Left colon (tissue), 2 donors: ENCODE measurements at places on chromosomes 12 and 14.
A peak's percentile ranks its signal among the peaks of the same experiment; 100 is the strongest.

GRCh38 chr14:55238019-55238680 lies 33.1 kb upstream of the FBXO34 start:
- DNase-seq: no peak

DNA sequence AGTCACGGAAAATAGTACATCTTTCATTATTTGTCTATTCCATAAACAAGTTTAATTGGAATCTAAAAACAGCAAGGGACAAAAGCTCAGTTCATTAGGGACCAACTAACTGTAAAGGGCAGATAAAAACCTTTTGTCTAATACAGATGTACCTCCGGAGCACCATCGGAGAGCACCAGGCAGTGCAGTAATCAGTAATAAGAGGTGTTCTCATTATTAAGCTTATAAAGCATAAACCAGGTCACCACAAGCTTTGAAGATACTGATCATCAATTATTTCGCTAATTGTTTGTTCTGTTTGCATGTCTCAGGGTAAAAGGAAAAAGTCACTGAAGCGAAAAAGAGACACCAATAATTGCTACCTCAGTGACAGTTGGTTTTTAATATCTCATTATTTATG lies 207.3 kb upstream of the PRKD1 start:
- DNase-seq: no peak

DNA sequence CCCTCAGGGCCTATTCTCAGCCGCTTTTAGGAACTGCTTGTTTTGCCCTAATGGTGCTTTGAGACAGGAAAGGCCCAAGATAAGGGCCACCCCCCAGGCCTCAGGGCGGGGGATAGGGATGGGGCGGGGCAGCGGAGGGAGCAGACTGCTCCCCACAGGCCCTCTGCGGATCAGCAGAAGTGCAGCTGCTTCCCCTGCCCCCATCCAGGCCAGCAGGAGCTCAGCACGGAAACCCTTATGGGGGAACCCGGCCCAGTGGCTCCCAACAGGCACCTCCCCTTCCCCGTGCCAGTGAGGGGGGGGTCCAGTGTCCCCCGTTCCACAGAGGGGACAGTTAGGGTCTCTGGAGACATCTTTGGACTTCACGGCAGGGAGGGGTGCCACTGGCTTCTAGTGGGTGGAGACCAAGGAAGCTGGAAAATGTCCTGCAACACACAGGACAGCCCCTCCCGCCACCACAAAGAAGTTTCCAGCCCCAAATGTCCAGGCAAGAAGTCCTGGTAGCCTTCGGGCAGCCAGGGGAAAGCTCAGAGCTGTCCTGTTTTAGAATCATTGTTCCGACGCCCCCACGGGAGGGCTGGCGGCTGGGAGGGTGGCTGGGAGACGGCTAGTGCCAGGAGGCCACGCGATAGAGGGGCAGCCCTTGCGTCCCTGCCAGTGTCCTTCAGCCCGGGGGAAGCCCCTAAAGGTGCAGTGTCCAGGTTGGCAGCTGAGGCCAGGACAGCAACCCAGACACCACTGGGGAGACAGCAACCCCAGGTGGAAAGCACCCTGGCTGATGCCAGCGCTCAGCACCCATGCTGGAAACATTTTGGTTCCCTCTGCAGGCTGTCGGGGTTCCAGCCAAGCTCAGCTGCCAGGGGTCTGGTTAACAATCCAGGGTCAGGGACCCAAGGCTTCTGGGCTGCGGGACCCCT lies 10.4 kb upstream of the GPR132 start:
- DNase-seq: peak; percentile 53

- DNase-seq: no peak
Observed at GRCh38 chr14:45177076-45177475, 41.3 kb downstream of the FANCM start.

GRCh38 chr14:75229661-75230139 lies 48.9 kb upstream of the FOS start:
- peak; percentile 69 for DNase-seq

DNA sequence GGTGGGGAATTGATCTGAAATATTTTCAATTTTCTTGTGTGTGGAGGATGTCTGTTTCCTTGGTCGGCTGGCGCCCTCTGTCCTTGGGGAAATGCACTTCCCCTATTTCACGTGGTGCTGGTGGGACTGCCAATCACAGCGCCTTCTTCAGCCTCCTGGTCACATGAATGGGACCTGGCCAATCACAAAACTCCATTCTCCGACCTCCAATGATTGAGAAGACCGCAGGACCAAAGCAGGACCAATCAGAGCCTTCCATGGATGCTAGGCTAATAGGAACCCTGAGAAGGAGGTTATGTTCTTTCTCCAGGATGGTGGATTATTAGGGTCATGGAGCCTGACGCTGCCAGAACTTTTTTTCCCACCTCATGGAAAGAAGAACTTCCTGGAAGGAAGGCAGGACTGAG lies 188.7 kb downstream of the TTC8 start:
- DNase-seq: peak; percentile 73

GRCh38 chr12:95339086-95339788 lies 121.6 kb downstream of the VEZT start:
- DNase-seq: no peak

DNA sequence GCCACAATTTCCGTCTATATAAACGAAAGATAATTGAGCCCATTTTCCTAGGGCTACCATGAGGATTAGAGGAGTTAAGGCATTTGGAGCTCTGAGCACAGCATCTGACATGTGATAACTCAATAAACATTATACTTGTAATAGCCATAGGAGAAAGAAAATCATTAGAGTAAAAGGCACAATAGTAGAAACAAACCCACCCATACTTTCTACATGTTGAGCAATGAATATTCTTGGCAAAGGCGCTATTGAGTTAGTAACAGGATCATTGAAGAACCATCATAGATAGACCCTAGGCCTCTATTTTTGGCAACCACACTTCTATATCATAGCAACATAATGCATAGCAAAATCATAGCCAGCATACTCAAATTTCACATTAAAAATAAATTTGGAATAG lies 664.1 kb downstream of the NOVA1 start:
- no peak for DNase-seq

DNA sequence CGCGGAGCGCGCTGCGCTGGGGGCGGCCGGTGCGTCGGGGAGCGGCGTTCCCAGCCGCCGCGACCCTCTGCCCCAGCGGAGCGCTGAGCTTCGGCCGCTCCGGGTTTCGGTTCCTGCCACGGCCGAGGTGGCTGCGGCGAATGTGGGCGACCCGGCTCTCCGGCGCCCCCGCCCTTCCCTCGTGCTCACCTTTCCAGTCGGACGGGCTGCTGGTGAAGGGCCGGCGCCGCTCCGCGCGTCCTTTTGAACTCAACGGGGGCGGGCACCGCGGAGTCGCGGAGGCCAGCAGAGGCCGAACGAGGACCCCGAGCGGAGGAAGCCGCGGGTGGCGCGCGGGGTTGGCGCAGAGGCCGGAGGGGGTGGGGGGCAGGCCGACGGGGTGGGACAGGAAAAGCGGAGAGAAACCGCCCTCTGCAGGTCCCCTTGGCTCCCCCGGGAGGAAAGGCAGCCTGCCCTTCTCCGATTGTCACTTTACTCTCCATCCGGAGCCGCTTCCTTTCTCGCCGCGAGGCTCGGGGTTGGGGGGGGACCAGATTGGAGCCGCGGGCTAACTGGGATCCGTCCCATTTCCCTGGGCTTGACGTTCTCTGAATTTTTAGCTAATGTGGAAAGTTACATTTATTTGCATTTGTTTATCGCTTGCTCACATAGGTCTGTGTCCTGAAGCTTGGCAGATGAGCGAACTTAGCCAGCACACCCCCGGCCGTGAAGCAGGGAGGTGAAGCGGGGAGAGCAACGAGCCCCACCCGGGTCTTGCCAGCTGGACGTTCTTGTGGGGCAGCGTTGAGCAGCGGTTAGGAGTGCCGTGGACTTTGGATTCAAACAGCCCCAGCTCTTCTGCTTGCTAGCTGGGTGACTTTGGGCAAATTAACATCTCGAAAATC lies at the start of gene SMAGP:
Gene SMAGP (minus strand): TSS at position 349 of the 884 bp plus-strand sequence. CDS start 1,137 bp downstream, outside the sequence.
- peak; percentile 86 for DNase-seq

DNA sequence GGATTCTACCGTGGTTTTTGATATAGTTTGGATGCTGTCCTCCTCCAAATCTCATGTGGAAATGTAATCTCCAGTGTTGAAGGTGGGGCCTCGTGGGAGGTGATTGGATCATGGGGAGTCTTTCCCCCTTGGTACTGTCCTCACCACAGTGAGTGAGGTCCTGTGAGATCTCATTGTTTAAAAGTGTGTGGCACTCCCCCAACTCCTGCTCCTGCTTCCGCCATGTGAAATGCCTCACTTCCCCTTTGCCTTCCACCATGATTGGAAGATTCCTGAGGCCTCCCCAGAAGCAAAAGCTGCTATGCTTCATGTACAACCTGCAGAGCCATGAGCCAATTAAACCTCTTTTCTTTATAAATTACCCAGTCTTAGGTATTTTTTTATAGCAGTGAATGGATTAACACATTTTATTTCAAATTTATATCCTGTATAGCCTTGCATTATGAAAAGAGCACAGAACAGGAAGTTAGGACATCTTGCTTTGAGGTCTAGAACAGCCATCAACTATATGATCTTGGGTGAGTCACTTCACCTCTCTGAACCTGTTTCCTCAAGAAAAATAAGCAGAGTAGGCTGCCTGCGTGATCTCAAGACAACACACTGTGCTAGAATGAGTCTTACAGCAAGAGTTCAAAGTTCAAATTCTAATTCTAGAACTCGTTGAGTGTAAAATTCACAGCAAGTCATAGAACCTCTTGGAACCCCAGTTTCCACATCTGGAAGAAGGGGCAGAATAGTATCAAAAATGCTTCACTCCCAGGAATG lies 160.9 kb upstream of the EEA1 start:
- no peak for DNase-seq

- DNase-seq: no peak
Observed at GRCh38 chr14:92951261-92951660, 28.3 kb downstream of the CHGA start.

- DNase-seq: no peak
Observed at GRCh38 chr14:67963960-67964812, 144.6 kb downstream of the RAD51B start.

DNA sequence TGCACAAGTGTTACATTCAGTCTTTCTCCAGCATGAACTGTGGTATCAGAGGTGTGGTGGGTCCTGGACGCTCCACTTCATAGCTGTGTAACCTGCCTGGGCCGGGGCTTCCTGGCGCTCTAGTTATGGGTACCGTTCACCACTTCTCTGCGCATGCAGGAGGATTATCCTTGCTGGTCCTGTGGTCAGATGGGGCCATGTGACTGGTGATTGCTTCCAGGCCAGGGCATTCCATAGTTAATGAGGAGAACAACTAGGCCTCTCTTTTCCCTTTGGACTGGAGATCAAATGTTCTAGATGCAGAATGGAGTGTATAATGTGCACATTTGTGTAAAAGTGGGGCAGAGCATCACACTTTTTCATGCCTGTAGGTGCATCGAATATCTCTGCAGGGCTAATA lies 444.0 kb downstream of the AACS start:
- DNase-seq: no peak

DNA sequence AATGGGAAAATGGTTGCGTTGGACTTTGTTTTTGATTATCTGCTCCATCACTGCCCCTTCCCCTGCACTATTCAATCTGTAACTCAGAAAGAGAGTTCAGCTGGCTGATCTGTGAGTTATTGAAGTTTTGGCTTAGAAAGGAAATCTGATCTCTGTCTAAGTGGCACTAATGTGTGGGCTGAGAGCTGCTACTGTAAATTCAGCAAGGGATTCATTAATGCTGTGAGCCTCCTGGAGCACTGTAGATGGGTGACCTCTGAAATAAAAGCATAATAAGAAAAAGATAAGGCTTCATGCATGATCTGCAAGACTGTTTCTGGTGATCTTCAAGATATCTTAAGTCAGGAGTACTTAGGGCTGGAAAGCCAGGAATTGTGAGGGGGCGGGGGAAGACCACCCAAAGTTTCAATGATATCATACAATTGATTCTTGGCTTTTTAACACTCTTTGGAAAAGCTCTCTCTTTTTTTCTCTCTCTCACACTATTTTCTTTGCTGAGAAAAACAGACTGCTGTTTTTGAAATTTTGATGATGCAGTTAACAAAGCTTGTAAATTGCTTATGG lies 101.1 kb downstream of the C12orf75 start:
- DNase-seq: no peak

DNA sequence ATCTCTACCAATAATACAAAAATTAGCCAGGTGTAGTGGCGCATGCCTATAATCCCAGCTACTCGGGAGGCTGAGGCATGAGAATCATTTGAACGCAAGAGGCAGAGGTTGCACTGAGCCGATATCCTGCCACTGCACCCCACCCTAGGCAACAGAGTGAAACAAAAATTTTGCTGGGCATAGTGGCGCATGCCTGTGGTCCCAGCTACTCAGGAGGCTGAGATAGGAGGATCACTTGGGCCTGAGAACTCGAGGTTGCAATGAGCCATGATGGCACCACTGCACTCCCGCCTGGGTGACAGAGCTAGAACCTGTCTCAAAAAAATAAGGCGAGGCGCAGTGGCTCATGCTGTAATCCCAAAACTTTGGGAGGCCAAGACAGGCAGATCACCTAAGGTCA lies 9.5 kb downstream of the ATXN2 start:
- no peak for DNase-seq

DNA sequence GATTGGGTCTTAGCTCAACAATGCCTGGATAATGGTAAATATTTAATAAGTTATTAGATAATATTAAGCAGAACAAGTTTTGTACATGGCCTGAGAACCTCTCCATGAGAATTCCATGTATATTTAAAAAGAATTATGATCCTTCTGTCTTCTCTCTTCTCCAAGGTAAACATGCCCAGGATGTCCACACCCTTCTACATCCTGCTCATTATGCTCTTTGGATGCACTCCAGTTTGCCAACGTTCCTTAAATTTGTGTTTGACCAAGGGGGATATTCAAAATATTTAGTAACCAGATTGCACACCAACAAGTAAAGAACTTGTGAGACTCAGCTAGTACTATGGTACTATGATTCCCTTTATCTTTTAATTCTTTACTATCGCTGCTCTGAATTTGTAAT lies 44.8 kb upstream of the ERGIC2 start:
- DNase-seq: no peak

DNA sequence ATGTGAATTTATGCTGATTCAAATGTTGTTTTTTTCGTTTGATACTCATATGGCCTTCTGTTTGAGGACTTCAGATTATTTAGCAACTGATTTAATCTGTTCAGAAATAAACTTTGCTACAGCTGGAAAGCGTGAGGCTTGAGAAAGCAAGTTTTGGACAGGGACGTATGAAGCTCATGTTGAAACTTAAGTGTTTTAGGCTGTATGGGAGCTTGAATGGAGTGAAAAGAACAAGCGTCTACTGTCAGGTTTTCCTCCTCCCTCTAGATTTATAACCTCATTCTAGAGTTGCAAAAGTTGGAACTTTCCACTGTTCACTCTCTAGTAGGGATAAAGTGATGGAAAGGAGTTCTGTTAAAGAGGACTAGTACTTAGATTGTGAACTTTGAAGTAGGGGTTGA lies 1.0 kb downstream of the PRPF39 start:
- no peak for DNase-seq

DNA sequence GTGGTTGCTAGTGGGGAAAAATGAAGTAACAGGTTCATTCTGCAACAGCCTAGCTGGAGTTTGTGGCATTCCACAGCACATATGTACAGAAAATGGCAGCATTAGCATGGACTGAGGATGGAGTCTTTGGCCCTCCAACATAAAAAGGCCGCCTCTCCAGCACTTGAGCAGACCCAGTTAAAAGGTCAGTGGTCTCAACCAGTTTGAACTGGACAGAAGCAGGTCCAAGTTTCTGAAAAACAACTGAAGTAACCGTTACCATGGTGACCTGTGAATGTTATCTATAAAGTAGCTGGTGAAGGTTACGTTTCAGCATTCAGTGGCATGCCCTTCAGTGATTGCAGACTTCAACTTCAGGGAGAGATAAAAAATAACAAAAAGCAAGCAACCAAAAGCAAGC lies 34.1 kb upstream of the OR10AD1 start:
- no peak for DNase-seq
